ENCODE measurements at places on chromosomes 7 and 10.

DNA sequence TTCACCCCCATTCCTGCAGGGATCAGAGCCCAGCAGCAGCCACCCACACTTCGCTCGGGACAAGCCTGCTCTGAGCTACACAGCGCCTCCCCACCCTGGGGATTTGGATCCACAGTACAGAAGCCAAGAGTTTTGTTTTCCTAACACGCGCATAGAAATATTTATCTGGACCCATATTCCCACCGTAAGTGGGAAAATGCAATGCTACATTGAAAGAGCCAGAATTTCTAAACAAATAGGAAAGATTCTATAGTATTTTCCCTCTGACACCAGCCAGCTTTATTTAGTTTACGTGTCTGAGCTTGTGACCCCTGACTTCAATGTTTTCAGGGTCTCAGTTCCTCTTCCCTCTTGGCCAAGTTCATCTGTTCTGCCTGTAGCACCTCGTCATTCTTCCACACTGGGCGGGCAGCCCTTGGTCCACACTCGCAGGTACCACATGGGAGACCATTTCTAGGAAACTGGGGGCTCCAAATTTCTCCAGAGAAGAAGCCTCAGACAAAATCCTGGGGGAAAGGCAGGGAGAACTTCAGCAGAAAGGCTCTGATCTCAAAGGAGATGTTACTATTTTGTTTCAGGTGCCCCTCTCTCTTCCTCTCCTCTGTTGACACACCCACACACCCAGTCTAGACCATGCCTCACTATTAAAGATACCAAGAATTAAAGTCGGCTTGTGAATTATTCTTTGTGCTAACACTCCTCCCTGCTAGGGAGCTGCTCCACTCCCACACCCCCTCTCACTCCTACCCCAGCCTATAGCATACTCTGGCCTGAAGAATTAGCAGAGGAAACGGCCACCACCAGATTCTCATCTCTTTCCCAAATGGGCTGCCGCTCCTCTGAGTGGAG is 116.0 kb upstream of the PCGF5 start:
- no peak for DNase-seq

DNA sequence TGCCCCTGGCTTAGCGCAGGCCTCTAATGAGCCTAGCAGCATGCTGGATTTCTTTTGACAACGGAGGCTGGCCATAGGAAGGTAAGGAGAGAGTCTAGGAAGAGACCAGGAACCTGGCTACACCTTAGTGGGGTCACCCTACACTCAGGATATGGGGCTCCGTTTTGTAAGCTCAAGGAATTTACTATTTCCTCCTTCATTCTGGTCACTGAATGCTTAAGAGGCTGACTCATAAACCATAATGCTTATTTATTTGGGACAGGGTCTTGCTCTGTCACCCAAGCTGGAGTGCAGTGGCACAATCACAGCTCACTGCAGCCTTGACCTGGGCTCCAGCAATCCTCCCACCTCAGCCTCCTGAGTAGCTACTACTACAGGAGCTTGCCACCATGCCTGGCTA is 38.4 kb downstream of the CARD11 start:
- no peak for DNase-seq

DNA sequence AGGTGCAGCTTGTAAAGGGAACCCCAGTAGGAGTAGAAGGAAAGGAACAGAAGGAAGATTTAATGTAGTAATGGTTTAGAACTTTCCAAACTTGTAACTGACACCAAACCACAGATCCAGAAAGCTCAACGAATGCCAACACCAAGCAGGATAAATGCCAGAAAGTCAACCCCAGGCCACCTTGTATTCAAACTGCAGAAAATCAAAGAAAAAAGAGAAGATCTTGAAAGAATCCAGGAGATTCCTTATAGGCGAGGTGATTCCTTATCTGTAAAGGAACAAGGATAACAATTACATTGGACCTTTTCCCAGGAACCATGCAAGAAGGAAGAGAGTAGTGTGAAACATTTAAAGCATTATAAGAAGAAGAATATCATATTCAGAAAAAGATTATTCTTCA is 93.6 kb downstream of the NKX6-2 start:
- DNase-seq = no peak

DNA sequence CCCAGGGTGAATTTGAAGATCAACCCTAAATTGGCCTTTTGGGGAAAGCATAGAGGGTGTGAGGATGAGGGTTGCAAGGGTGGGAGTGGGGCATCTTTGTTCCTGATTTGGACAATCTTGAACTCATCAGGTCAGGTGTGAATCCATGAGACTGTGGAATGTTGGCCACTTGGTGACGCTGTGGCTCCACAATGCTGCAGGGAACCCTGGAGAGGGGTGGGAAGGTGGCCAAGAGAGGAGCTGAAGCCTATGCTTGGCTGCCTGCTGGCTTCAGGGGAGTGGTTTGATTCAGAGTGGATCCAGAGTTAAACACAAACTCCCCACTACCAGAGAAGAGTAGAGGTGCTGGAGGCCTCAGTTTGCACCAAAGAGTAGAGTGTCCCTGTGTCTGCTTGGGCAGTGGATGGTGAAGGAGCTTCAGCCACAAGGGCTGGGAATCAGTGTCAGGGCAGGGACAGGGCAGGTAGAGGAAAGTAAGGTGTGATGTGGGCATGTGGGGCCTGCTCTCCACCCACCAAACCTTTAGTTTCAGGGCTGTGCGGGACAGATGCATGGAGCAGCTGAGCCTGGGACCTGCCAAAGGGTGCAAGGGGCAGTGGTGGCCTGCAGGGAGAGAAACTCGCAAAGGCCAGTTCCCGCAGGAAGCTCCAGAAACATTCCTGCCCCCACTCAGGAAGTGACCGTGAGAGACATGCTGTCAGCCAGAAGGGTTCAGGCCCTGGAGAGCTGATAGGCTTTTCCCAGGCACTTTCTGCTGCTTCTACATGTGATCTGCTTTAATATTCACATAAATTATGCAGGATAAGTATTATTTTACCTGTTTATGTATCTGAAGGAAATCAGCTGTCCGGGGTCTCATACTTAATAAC is 81.0 kb upstream of the PRSS58 start:
- no peak for DNase-seq

DNA sequence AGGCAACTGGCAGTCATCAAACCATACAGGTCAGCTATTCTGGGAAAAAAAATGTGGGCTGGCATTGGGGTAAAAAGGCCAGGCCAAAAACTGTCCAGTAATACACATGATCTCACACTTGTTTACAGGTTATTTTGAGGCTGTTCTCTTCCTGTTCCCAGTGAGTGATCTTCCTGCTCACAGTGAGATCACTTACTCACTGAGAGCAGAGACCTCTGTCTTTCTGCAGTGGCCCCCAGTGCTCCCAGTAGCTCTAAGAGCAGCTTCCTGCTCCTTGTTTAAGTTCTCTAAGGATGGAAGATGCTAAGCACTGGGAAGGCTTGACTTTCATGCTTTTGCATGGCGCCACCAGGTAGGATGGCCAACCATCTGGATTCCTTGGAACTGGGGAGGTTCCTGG is 93.5 kb upstream of the KIAA1217 start:
- no peak for DNase-seq

Measured in stimulated activated CD4-positive, alpha-beta T cell treated with anti-CD3 and anti-CD28 coated beads, TNF-alpha, amount 100 ng/mL, for 48 hours (primary cell).